Neural crest cell (in vitro differentiated cells): ENCODE measurements at places on chromosomes 3 and 15.
A peak's percentile ranks its signal among the peaks of the same experiment; 100 is the strongest.

- no peak for DNase-seq
Measured at GRCh38 chr3:44065311-44066094, 176.2 kb upstream of the TOPAZ1 start.

GRCh38 chr15:33453761-33454160 lies 143.0 kb downstream of the RYR3 start:
- no peak for DNase-seq

DNA sequence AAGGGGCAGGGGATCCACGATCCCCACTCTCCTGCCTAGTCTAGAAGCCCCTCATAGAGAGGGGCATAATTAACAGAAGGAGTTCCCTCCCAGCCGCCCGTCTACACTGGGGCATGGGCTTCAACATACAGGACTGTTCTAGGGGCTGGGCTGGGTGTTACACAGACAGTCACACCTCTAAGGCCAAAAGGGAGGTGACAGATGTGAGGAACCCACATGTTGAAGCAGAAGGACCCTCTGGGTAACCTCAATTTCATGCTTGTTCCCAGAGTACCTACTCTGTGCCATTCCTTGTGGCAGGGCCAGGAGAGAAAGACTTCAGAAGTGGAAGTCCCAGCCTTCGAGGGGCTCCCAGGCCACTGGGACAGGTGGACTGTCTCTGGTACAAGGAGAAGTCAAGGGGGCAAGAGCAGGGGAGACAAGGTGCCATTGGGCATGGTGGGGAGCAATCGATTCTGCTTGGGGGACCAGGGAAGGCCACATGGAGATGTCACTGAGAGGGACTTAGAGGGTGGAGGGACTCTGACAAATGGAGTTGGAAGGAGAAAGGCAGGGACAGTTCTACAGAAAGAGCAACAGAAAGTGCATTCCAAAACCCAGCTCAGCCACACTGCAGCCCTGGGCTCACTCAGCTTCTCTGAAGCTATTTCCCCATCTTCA lies 71.3 kb downstream of the CPN2 start:
- DNase-seq = no peak

GRCh38 chr3:11390411-11391131 lies 118.4 kb downstream of the ATG7 start:
- no peak for DNase-seq

DNA sequence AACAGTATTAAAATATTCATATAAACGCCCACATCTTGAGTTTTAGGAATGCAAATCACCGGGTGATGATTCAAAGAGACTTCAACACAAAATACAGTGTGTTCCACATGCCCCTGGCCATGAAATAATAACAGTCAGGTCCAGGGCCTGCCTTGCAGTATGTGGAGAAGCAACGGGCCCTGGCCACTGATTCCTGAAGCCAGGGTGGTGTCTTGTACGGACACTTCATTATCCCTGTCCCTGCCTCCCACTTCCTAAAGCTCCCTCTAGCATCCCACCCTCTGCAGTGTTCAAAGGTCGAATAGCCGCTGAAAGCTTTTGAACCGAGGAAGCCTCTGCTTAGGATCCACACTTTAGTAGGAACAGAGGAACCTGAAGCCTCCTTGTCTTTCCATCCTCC lies 50.4 kb upstream of the PCSK6 start:
- DNase-seq = no peak

DNA sequence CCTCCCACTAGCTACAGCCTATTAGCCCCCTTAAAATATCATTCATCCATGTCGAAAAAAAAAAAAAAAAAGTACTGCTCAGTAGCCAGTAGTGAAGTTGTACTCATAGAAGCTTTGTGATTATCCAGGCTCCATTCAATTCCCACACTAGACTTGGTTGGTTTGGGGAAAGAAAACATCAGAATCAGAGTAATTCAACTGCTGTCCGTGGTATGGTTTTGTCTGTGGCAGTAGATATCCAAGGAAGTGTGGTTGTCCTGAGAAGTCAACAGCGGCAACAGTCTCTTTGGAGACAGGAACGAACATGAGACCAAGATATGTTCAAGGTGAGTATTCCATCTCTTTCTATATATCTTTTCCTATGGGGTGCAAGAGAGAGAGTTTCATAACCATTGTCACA lies 99.2 kb downstream of the GOLIM4 start:
- DNase-seq = no peak

- DNase-seq = no peak
Measured at GRCh38 chr3:72618739-72619138, 229.5 kb downstream of the SHQ1 start.

DNA sequence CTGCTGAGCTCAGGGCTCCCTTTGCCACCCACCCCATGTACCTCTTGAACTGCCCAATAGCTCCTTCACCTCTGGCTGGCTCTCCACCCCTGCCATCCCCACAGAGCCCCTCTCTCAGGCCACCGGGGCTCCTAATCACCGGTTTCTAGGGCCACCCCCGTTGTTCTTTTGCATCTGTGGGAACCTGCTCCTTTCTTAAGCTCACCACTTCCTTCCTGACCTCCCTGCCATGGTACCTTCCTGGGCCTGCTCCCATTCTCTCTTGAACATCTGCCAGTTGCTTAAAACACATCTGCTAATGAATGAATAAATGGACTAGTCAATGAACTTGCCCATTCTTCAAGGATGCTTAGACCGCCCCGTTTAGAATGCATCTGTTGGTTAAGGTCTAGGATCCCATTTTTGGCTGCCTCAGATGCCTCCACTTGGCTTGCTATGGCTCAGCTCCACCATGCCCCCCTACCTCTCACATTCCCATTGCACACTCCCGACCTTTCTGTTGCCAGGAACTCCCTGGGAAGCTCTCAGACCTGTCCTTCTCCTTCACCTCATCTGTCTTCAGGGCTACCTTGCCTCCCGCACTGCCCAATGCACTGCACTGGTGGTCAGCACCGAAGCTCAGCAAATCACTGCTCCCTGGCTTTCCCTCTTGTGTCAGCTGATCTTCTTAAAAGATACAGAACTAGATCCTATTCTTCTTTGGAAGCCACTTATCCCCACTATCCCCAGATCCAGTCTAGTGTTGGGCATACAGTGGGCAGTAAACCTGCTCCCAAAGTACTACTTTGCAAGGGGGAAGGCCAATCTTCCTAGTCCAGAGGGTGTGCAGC lies 9.1 kb downstream of the AMOTL2 start:
- DNase-seq = no peak

- DNase-seq = no peak
Measured at GRCh38 chr3:12343047-12343501, 54.2 kb downstream of the PPARG start.

GRCh38 chr15:62488387-62488786 lies 323.3 kb upstream of the C2CD4B start:
- no peak for DNase-seq

GRCh38 chr15:73839699-73840377 lies 33.5 kb upstream of the TBC1D21 start:
- no peak for DNase-seq

DNA sequence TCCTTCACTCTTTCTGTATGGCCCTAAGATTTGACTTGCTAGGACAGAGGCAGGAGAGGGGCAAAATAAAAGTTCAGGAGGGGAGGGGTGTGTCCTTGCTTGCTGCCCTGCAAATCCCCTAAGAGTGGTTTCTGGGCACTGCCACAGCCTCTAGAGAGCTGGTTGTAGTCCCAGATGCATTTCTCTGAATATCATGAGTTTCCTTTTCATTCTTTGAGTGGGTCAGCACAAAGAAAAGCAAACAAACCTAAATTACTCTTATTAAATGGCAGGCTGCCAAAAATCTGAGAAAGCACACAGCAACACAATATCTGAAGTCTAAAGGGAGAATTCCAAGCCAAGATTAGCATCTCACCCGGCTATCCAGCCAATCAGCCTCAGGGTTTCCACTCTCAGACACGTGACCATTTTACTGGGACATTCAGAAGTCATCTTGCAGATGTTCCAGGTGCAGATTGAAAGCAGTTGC lies 919.3 kb downstream of the TUSC7 start:
- no peak for DNase-seq

DNA sequence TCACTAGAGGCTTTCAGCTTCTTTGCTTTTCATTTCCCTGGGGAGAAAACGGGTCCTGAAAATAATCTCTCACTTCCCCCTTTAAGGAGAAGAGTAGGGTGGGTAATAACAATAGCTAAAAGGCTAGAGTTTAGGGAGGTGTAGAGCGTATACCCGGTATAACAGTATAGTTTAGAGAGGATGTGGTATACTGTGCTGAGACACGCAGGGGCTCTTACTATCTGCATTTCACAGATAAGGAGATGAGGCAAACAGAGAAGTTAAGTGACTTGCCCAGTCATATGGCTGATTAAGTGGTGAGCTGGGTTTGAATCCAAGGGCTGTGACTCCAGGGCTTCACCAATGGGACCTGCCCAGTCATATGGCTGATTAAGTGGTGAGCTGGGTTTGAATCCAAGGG lies 15.0 kb upstream of the KCNMB3 start:
- DNase-seq = no peak

- DNase-seq = no peak
Measured at GRCh38 chr3:60553144-60553543, 698.1 kb downstream of the FHIT start.

DNA sequence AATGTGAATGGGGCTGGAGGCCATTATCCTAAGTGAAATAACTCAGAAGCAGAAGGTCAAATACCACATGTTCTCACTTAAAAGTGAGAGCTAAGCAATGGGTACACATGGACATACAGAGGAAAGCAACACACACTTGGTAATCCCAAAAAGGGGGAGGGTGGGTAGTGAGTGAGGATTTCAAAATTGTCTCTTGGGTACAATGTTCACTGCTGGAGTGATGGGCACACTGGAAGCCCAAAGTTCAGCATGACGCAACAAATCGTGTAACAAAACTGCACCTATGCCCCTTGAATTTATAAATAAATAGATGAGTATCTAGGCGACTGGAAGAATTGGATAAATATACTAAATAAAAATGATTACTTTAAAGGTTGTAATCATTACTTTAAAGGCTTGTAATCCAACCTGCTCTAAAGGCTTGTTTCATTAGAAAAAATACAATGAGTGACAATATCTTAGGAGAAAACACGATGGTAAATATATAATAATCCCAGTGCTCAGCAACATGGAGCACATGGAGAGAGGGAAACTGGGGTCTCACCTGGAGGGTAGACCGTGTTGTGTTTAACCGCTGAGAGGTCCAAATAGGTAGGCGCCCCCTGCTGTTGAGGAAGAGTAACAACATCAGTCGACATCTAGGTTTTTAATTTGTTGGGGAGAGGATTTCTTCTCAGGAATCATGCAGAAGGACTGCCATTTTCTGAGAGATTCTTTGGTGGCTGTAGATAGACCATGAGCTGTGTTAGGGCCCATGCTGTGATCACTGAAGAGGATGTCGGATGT lies 78.5 kb upstream of the ROBO1 start:
- peak; percentile 14 for DNase-seq

GRCh38 chr3:185687271-185687878 lies 101.3 kb downstream of the SENP2 start:
- no peak for DNase-seq

- no peak for DNase-seq
Measured at GRCh38 chr3:157414861-157415260, 21.8 kb upstream of the PTX3 start.

- no peak for DNase-seq
Measured at GRCh38 chr15:21270474-21270873, 169.8 kb downstream of the POTEB3 start.

DNA sequence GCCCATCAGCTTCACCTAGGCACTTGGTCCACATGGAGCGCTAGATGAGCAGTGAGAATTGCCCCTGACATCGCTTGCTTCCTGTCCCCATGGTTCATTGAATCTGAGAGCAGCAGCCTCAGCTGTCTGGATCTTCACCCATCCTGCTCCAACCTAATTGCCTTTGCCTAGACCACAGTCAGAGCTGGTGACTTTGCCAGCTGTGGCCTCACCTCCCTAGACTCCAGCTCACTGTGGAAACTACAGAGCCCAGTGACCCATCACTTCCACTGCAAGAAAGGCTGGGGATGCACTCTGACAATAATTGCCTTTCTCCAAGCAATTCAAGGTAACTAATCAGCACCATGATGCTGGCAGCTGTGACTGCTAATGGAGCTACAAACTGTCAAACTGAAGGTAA lies 30.6 kb upstream of the SLC6A1 start:
- no peak for DNase-seq

- DNase-seq = no peak
Measured at GRCh38 chr15:24957691-24958090, 2.9 kb downstream of the SNRPN start.

DNA sequence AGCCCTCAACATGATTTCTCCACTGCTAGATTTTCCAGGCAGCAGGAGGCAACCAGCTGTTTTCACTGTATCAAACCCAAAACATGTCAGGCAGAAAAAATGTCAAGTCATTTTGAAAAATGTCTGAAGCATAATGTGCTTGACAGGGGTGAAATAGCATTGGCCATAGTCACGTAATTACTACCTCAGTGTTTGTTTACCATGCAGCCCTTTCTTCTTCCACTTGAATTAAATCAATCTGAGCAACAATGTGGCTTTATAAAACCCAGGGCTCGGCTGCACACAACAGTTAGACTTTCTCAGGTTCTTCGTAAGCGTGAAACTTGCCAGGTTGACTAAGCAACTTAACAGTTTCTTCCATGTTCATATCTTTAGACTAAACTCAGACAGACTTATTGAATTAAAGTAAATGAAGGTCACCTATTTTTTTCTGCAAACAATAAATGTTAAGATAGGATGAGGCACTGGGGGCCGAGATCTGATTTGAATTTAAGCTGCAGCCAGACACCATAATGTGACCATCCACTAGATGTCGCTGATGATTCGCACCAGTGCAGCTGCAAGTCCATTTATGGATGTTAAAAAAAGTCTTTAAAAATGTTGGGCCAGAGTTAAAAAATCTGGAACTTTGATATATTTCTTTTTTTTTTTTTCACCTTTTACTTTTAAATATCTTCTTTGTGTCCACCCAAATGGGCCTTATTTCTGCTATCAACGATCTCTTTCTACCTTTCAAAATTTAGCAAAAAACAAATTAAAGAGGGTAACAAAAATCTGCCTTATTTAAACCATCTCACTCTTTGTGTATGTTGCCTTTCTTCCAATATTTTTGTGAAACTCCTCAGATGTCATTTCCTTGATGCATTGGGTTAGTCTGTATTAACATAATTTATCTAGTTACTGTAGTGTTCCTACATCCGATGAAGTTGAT lies 305.9 kb downstream of the CACNA2D3 start:
- peak; percentile 69 for DNase-seq

DNA sequence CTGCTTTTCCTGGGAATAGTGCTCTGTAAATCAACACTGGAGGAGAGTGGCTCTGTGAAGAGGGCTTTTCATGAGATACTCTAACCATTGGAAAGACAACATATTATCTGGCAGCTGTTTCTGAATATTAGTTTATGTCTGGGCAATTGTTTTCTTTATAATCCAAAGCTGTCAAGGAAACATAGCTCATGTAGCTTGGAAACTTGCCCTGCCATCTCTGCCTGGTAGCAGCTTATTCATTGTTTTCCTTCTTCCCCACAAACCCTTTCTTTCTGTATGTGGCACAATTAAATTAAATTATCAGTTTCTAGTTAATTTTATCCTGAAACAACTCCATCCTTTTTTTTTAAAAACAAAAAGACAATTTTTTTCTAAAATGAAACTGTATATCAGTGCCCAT lies 160.0 kb downstream of the EDEM1 start:
- DNase-seq = no peak

- DNase-seq = no peak
Measured at GRCh38 chr3:42988566-42988965, 9.5 kb downstream of the GASK1A start.
